ENCODE measurements at places on chromosomes 1 and 21.

GRCh38 chr1:14781811-14782210, 183.3 kb downstream of the KAZN start:
- no peak for DNase-seq

GRCh38 chr1:29644812-29645211, 408.5 kb downstream of the PTPRU start:
- no peak for DNase-seq

GRCh38 chr1:231806623-231807495, 180.3 kb downstream of the DISC1 start:
- DNase-seq = peak; percentile 90

GRCh38 chr1:155473151-155473821, 89.3 kb downstream of the ASH1L start:
- no peak for DNase-seq

GRCh38 chr21:15620892-15621291, 108.9 kb upstream of the USP25 start:
- no peak for DNase-seq

DNA sequence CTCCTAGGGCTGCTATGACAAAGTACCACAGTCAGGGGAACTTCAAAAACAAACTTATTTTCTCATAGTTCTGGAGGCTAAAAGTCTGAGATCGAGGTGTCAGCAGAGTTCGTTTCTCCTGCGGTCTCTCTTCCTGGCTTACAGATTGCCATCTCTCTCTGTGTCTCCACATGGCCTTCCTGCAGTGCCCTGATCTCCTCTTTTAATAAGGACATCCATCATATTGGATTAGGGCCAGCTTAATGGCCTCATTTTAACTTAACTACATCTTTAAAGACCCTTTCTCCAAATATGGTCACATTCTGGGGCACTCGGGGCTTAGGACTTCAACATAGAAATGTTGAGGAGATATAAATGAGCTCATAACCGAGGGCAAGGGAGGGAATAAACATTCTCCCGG, 12.2 kb downstream of the C1orf74 start:
- peak; percentile 63 for DNase-seq

DNA sequence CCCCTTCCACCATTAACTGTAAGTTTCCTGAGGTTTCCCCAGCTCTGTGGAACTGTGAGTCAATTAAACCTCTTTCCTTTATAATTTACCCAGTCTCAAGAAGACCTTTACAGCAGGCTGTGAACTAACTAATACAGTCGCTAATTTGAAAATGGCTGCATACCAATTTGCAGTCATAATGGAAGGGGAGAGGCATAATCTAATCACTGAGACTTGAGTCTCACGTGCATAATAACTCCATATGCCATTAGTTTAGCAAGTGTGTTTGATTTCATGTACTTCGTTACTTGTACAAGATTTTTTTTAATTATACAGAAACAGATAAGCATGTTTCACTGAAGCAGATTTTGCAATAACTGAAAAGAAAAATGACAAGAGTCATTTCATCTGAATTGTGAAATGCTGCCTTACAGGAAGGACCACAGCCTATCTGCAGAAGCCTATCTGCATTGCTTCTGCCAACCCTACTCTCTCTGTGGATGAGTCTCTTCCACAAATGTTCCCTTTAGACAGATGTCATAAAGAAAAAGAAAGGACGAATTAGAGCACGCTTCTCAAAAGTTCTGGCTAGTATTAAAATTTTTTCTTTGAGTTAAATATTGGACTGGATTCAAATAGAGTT, 99.1 kb downstream of the PTGER3 start:
- peak; percentile 79 for DNase-seq

DNA sequence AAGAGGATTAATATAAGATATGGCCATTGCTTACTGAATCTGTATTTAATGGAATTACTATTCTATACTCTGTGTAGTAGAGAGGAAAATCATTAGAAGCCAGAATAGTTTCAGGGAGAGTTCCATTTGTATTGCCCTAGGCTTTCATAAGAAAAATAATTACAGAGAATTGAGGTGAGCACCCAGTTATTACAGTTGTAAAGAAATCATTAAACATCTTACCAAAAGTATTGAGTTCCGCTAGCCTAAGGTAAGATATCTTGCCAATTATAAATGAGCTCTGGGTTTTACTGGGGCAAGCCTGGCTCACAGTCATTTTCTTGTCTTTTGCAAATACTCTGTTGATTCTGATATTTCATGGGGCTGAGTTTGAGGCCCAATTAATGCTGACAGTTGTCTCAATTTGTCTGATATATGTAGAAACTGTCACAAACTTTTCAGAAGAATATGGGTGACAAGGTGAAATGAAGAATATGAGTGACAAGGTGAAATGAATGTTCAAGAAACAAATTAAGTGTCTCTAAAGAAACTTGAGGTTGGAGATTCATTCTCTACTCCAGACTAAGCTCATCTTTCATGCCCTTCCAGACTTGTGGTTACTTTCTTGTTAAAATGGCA, 127.8 kb downstream of the PTGER3 start:
- DNase-seq = no peak

- no peak for DNase-seq
Observed at GRCh38 chr21:28212061-28212460, 780.6 kb downstream of the LTN1 start.

- DNase-seq = no peak
Observed at GRCh38 chr1:6145864-6146410, 34.2 kb downstream of the CHD5 start.

- peak; percentile 39 for DNase-seq
Observed at GRCh38 chr1:160432371-160432786, 32.0 kb downstream of the VANGL2 start.

- no peak for DNase-seq
Observed at GRCh38 chr1:166906647-166907046, 30.6 kb upstream of the TADA1 start.

- DNase-seq = no peak
Observed at GRCh38 chr1:202281316-202282024, 60.3 kb downstream of the UBE2T start.

DNA sequence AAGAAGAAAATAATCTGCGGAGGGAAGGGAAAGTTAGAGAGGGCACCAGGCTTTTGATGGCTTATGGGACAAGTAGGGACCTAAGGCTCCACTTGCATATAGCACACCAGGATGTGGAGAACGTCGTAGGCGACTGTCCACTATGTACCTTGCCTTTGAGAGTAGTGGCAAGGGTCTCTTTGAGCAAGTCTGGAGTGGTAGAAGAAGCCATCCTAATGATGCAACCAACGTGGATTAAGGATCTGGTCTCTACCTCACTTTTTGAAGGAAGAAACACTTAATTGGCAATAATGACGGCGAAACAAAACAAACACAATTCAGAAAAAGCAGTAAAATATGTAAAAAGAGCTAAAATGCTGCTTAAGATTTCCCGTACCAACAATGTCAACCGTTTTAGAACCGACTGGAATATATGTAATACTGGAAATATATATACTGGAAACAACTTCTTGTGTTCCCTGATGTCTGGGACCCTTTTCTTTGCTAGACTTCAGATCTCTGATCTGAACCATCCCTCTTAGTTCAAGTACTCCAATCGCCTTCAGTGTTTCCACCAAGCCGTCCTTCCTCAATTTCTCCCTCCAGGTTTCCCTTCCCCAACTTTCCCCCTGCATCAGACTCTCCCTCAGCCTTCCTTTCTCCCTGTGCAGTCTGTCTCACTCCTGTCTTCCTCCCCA, 821 bp upstream of the KHDRBS1 start:
- no peak for DNase-seq

DNA sequence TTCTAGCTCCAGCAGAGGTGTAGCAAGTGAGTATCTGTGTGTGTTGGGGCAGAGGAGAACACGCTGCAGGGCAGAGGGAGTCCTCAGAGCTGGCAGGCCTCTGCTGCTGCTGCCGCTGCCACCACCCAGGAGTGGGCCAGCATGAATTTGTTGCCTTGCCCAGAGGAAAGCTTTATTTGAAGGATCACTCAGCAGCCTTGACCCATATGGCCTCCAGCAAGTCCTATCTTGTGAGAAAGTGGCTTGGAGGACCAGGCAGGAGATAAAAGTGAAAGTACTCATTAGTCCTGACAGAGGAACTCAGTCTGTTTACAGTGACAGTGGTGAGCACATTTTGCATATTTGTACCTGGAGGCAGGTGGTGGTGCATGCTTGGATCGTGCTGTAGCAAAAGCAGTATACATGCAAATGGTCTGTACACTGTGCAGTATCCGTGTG, 3.1 kb downstream of the TRAF5 start:
- DNase-seq = no peak

- DNase-seq = no peak
Observed at GRCh38 chr1:30936541-30937171, 28.1 kb upstream of the SDC3 start.

- DNase-seq = peak; percentile 42
Observed at GRCh38 chr1:220791285-220791684, 4.6 kb downstream of the MTARC1 start.

GRCh38 chr1:31507221-31507620, 69.1 kb upstream of the TINAGL1 start:
- no peak for DNase-seq

DNA sequence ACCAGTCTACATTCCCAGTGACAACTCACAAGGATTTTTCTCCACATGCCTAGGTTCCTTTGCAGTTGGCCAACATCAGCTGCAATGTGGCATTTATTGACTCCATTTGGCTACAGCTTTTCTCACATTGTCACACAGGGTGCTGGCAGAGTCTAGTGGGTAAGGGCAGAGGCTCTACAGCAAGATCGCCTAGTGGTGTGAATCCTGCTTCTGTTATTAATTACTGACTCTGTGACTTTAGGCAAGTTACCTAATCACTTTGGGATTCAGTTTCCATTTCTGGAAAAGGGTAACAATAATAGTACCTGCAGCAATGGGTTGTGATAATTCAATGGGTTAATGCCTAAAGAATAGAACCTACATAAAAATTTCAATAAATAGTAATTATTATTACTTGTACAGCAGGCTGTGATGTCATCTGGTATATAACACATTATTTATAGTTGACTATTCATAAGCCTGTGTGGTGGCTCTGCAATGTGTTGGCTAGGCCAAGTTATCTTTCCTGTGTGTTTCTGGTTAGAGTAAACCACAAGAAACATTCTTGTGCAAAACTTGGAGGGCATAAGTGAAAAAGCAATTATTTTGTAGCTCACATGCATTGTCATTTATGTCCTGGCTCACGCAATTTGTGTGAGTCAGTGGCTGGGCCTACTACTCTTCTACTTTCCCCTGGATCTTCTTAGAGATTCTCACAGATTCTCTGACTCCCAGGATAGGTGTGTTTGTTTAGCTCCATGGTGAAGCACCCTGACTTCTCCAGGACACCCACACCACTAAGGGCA, 59.5 kb downstream of the PTGS2 start:
- DNase-seq = peak; percentile 86

- DNase-seq = peak; percentile 33
Observed at GRCh38 chr1:19656780-19657466, 7.8 kb upstream of the HTR6 start.

- no peak for DNase-seq
Observed at GRCh38 chr1:106926803-106927582, 129.5 kb upstream of the PRMT6 start.

GRCh38 chr1:47843781-47844557, 153.2 kb downstream of the TRABD2B start:
- no peak for DNase-seq

DNA sequence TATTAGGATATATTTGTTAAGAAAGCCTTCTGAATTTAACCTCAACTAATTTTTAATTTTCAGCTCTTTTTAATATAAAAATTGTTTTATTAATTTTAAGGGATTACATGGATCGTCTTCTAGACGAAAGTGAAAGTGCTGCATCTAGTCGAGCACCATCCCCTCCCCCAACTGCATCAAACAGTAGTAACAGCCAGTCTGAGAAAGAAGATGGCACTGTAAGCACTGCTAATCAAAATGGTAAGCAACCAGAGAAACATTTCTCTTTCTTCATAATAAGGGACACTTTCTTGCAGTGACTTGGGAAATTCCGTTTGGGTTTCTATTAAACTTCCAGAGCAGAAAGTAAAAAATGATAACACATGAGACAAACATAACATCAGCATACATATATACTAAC, 56.9 kb downstream of the MIER1 start:
- peak; percentile 76 for DNase-seq

- no peak for DNase-seq
Observed at GRCh38 chr1:232979558-232979957, 29.1 kb downstream of the NTPCR start.

GRCh38 chr1:19926296-19927129, 3.1 kb upstream of the PLA2G2E start:
- no peak for DNase-seq
